ENCODE measurements at places on chromosomes 7 and 10.
A peak's percentile ranks its signal among the peaks of the same experiment; 100 is the strongest.

DNA sequence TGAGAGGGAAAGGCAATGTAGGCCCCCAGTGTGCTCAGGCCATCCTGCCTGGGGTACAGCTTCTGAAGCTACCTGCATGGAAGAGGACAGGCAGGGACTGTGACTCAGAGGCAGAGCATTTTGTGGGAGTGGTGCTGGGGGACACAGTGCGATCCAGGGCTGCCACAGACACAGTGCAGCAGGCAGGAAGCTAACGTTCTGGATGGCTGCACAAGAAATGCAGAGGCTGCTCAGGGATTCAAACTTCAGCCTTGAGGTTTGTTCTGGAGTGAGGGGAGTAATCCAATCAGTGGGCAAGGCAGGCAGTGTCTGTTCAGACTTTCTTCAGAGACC, 648.0 kb upstream of the IGFBP3 start:
- DNase-seq = no peak

DNA sequence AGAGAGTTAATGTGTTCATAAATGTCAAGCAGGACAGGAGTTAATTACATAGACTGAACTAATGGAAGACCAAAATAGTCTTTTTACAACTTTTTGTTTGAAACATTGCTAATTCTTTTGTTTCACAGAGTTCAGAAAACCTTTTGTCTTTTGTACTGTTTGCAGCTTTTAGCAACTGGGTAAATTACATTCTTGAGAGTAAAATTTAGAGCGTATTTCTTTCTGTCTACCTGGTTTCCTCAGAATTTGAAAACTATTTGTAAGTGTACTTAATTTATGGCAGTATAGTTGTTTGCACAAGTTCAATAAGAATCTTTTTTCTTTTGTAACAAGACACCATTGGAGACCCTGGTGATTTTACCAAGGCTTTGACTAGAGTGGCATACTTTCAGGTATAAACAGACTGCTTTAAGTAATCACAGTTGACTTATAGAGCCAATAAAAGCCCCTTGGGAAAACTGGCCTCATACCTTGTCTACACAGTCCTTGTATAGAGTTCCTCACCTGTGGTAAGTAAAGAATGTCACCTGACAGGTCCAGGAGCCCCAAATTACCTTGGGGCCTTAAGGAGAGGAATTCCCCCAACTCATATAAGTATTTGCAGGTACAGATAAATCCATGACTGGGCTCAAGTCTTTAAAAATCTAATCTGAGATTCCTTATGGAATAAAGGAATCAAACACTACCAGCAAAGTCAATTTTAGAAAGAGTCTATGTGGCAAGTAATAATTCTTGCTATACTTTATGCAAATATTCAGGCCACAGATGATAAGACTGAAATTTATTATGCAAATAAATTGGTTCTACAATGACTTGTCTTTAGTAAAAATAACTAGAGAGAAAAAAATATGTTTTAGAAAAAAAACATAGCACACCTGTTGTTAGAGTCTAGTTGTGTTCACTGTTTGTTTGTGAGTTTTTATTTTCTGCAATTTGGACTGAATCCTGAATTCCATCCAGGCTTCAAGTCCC, 23.6 kb upstream of the CREB3L2 start:
- DNase-seq = no peak

- DNase-seq = no peak
These were observed 103.2 kb upstream of the CTBP2 start for GRCh38 chr10:125263551-125263950.

GRCh38 chr10:75211007-75211691, 553 bp downstream of the VDAC2 start:
- no peak for DNase-seq

DNA sequence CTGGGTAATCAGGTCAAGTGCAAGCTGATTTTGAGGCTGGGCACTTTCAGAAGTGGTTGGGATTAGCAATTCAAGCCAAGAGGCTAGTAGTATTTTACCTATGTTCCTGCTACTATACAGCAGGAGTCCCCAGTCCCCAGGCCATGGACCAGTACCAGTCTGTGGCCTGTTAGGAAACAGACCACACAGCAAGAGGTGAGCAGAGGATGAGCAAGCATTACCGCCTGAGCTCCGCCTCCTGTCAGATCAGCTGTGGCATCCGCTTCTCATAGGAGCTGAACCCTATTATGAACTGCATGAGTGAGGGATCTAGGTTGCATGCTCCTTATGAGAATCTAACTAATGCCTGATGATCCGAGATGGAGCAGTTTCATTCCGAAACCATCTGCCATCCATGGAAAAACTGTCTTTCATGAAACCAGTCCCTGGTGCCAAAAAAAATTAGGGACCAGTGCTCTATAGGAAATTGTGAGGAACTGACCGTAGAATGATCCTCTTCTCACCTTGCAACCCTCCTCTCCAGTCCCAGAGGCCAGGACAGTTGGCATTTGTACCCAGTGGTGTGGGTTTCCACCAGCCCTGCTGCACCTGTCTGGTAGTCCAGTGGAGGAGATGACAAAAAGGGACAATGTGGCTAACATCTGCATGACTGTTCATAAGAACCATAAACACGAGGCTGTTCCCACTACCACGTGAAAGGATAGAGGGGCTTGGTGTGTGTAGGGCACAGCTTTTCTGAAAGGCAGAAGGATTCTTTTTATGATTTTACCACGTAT, 172.5 kb downstream of the KIAA1217 start:
- DNase-seq = no peak

DNA sequence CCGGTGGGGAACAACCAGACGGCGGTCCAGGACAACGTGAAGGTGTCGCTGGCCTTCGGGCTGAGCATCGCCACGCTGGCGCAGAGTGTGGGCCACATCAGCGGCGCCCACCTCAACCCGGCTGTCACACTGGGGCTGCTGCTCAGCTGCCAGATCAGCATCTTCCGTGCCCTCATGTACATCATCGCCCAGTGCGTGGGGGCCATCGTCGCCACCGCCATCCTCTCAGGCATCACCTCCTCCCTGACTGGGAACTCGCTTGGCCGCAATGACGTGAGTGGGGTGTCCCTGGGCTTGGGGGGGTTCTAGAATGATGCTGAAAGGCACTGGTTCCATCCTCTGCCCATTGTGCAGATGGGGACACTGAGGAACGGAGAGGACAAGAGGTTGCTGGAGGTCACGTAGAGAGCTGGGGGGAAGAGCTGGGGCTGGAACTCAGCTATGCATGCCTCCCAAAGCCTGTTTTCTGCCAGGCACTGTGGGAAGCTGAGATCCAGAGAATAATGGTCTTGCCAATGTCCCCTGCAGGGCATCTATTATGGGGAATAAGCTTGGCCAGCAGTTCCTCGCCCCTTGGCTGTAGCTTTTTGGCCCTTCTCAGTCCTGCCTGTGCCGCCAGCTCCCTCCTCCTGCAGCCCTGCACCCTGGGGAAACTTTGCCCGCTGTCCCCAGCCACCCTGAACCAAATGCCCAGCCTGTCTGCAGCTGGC, 523 bp downstream of the AQP1 start:
- peak; percentile 59 for DNase-seq

DNA sequence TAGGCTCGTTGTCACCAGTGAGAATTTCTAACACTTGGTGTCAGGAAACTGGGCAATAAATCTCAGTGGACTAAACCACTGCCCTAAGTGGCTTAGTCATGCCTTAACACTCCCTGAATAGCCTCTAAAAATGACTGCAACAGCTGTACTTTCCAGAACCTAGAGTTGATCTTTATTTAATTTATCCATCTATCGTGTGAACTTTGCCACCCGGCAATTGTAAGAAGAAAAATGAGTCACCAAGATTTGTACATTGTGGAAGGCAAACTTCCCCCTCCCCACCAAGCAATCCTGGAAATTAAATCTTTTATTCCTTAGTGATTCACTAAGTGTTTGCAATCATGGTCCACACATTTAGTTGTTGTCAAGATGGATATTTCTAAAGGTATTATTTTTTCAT, 47.1 kb downstream of the NXPH1 start:
- no peak for DNase-seq

GRCh38 chr10:90432866-90433265, 425.0 kb downstream of the HTR7 start:
- no peak for DNase-seq

GRCh38 chr7:117389871-117390270, 37.4 kb downstream of the ASZ1 start:
- DNase-seq = no peak

GRCh38 chr10:118915161-118915560, 114.4 kb upstream of the NANOS1 start:
- no peak for DNase-seq

GRCh38 chr10:46514899-46515298, 41.6 kb downstream of the GPRIN2 start:
- no peak for DNase-seq

DNA sequence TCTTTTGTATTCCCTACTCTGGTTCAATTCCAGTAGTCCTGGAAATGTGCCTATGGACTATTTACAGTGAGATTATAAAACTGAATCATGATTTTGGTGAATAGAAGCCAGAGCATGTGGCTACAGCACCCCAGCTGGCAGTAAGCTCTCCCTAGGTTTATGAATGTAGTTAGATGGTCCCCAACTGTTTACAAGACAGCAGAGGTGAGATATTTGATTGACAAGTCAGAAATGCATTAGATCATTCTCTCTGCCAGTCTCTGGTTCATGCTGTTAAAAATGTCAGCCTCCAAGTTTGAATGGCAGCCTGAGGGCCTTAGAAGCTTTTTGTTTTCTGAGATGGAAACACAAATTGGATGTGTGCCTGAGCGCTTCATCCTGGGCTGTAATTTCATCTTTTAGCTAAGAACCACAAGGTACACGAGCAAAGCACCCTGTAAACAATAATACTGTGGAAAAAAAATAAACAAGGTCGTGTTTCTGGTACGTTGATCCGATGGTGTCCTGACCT, 85.0 kb downstream of the BTRC start:
- no peak for DNase-seq
